ENCODE measurements at places on chromosomes 5 and 9. TPM values are rescaled to one million over a fixed set of nuclear protein-coding genes. Genes with fewer than 3 reads are reported as not detected.

- DNase-seq: no peak
Measured at GRCh38 chr5:95486191-95486590, 68.6 kb downstream of the SKIC3 start.

GRCh38 chr5:157370967-157371366 is 89.0 kb upstream of the NIPAL4 start:
- DNase-seq: no peak

- no peak for DNase-seq
Measured at GRCh38 chr9:121650217-121651007, 1.0 kb upstream of the DAB2IP start.

GRCh38 chr5:125179612-125180011 is 433.2 kb upstream of the ZNF608 start:
- DNase-seq: no peak

DNA sequence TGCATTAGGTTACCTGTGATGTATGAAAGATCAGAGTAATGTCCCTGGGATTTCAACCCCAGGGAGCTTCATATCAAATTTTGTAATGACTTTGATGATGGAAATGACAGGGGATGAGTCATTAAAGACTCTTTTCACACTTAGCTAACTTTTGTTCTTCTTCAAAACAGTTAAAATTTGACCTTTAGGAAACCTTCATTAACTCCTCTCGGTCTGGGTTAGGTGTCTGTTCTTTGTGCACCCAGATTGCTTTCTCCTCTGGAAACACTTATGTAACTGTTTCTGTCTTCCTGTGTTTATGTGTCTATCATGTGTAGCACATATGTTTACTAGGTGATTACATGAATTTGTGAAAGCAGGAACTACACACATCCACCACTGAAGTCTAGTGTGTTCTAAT is 1.6 kb downstream of the SRFBP1 start:
- DNase-seq: no peak

The GARIN3 gene
- not detected for total RNA-seq

DNA sequence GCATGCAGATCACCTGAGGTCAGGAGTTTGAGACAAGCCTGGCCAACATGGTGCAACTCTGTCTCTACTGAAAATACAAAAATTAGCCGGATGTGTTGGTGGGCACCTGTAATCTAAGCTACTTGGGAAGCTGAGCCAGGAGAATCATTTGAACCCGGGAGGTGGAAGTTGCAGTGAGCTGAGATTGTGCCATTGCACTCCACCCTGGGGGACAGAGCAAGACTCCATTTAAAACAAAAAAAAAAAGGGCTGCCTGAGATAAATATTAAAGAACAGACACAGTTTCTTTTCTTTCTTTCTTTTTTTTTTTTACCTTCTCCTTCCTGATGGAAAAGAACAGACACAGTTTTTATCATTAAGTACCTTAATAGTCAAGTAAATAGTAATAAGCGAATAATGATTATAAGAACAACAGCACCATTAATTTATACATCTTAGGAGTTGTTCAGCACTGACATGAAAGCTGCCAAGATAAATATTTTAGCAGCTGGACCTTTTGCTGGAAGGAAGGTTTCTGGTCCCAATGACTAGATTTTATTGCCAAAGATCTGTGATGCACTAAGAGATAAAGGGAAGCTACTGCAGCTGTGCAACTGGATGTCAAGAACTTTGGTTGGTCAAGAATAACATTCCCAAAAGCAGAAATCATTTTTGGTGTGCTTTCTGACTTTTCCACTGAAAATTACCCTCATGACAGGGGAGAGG is 7.0 kb downstream of the CENPP start:
- no peak for DNase-seq

GRCh38 chr5:150345716-150346115 is 11.8 kb upstream of the TCOF1 start:
- no peak for DNase-seq

The DOCK2 gene
- total RNA-seq: 0.20 TPM

DNA sequence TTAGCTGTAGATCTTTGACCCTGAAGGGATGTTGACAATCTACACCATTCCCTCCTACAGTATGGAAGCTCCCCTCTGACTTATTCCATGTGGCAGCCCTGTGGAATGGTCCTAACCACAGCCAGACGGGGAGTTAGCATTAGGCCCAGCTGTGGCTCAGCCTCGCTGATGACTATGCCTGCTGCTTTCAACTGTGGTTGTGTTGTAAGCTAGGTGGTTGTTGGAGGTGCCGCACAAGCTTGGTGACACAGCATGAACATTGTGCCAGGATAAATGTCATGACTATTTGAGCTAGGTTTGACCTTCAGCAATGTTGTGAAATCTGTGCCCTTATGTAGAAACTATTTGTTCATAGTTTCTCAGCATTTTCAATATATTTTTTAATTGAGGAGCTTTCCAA is 40.6 kb downstream of the SGCD start:
- DNase-seq: no peak

The POU5F2 gene
- 0.46 TPM for total RNA-seq

DNA sequence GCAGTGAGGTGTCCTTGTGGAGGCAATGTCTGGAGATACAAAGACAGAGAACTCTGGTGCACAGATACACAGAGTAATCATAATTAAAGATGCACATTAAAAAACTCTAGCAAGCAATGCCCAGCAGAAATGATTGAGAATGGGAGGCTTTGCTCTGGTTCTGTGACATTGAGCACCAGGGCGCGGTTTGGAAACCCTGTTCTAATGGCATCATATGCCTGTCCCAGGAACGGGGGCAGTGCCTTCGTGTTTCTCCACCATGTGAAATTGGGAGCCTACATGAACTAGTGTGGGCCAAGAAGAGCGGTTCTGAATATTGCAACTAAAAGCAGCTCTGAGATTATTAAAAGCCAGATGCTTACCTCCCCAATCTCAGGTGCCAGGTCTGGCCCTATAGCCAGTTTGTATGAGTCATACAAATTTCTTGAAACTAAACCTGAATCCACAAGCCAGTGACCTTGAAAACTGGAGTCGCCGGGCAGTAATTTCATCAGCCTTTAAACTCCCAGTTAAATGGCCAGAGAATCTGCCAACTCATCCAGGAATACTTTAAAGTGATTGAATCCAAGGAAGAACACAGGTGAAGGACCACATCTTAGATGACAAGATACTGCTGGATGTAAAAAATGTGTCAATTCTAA is 22.2 kb upstream of the CTSL start:
- DNase-seq: no peak

- DNase-seq: no peak
Measured at GRCh38 chr5:130995254-130995515, 169.9 kb downstream of the HINT1 start.

DNA sequence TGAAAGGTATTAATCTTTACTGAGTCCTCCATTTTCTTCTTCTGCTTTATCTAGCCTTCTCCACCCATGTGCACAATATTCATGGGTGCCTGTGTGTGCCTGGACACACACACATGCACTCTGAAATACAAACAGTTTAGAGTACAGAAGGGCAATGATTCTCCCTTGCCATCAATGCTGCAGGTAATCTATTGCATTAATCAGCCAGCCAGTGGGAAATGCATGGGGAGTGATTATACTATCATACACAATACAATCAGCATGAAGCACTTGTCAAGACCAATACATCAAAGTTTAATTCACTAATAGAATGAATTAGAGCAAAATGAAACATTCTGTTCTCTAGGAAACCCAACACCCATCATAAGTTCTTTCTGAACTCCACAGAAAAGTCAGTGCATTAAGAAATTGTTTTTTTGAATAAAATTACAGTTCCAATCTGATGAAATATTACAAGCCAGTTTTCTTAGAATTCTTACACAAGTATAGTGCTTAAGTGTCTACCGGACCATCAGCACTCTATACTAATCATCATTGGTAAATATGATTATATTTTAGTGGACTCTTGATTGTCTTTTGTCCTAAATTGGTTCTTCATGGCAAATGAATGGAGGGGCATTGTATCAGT is 172.2 kb downstream of the ZSWIM6 start:
- DNase-seq: no peak

DNA sequence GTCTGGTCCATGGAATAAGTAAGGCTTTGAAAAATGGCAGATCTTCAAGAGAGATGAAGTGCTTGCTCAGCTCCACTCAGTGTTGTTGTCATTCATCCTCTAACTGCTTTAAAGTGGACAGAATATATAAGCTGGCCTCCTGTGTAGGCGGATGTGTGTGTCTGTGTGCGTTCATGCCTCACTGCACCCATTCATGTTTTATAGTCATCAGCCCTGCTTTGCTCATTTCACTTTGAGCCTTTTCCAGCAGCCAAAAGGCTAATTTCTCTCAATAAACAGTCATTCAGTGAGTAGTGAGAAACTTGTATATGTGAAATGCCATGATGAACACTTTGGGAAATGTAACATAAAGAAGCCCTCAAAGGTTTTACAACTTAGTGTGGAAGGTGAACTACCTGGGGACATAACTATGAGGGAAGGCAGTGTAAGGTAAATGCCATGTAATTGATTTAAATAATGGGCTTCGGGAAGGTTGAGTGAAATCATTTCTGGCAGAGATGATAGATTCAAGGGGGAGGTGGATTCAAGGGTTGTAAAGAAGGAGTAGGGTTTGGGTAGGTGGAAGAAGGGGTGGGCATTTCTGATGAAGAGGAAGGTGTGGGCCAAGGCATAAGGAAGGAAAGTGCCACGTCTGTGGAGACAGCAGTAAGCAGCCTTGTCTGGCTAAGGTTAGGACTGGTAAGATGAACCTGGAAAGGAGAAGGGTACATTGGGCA is 15.7 kb downstream of the TTC23L start:
- DNase-seq: no peak

GRCh38 chr5:149912226-149912871 is 32.2 kb downstream of the PDE6A start:
- DNase-seq: no peak

GRCh38 chr5:153489611-153490010 is 859 bp upstream of the GRIA1 start:
- no peak for DNase-seq

The DRD1 gene
- not detected for total RNA-seq

- no peak for DNase-seq
Measured at GRCh38 chr5:8417316-8418048, 548.5 kb downstream of the MTRR start.

The F12 gene
- 1.5 TPM for total RNA-seq
